Hepatocyte (in vitro differentiated cells): ENCODE measurements at places on chromosomes 3 and 15.
A peak's percentile ranks its signal among the peaks of the same experiment; 100 is the strongest.

- DNase-seq, result no peak
Measured at GRCh38 chr3:126952261-126952982, 30.5 kb upstream of the PLXNA1 start.

DNA sequence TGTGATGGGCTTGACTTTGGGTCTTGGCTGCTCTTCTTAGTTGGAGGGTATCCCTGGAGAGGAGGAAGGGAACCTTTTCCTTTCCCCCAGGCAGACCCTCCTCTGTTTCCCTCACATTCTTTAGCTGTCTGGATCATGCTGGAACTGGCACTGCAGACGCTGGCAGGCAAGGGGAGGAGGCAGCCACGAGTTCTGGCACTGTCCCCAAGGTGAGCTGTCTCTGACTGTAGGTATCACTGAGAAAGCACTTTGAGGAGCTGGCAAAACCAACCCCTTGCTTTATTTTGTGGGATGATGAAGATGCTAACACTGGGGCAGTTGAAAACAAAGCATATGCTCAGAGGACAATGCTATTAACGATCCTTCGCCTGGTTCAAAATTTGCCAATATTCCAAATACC, 175.0 kb downstream of the SOX2 start:
- DNase-seq, result no peak

GRCh38 chr3:37858742-37859141, 2.9 kb upstream of the CTDSPL start:
- no peak for DNase-seq

- DNase-seq, result peak; percentile 38
Measured at GRCh38 chr15:85318048-85318731, 62.2 kb upstream of the AKAP13 start.

- DNase-seq, result no peak
Measured at GRCh38 chr15:75193976-75194375, 7.7 kb upstream of the C15orf39 start.
